ENCODE measurements at places on chromosomes 11 and 22.
A peak's percentile ranks its signal among the peaks of the same experiment; 100 is the strongest.

DNA sequence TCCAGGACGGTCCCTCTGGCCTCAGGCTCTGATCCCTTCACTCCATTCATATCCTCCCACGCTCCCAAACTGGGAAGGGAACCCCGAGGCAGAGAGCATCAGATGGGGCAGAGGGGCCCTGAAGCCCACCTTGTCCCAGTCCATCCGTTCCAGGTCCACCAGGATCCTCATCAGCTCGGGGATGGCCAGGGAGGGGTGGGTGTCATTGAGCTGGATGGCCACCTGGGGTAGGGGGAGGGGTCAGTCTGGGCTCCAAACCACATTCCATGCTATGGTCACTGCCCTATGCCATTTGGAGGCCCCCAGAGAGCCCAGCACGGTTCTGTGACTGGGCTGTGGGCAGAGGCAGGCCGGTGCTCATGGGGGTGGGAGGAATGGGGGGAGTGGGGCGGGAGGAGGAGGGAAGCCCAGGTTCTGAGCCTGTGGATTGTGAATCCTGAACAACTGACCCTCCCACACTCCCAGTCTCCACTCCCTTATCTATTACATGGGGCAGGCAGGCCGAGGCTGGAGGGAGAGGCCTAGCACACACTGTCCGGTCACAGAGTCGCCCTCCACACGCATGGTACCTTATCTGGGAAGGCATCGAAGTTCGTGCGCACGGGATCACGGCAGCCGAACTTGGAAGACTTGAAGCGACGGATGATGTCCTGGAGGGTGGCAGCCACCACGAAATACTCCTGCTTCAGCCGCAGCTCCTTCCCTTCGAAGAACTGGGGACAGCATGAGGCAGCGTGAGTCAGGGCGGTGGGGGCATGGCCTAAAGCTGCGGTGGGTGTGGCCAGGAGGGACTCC, 5.5 kb downstream of the PYGM start:
- no peaks in the 10 kb centered on the region for H3K36me3 ChIP-seq
- no peak overlapping the region for H3K4me3 ChIP-seq
- DNase-seq, result no peak
- H3K27ac ChIP-seq, result no peak overlapping the region
- H3K27me3 ChIP-seq, result no peaks in the 10 kb centered on the region

DNA sequence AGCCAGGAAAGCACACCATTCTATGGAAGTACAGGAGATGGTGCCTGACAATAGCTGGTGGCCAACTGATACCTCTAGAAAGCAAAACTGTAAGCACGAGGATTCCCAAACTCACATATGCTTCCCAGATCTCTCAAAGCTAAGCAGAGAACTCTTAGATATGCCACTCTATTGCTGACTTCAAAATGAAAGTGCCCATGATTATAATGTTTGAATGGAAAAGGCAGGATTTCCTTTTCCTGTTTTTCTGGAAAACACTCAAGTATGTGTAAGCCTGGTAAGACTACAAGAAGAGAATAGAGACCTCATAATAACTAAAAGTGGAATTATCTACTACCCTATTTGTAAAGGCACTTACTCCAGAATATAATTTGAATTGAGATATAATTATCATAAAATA, 2.6 kb upstream of the CARD18 start:
- H3K27ac ChIP-seq, result no peak overlapping the region
- no peaks in the 10 kb centered on the region for H3K4me1 ChIP-seq
- H3K4me3 ChIP-seq, result no peak overlapping the region
- DNase-seq, result no peak

DNA sequence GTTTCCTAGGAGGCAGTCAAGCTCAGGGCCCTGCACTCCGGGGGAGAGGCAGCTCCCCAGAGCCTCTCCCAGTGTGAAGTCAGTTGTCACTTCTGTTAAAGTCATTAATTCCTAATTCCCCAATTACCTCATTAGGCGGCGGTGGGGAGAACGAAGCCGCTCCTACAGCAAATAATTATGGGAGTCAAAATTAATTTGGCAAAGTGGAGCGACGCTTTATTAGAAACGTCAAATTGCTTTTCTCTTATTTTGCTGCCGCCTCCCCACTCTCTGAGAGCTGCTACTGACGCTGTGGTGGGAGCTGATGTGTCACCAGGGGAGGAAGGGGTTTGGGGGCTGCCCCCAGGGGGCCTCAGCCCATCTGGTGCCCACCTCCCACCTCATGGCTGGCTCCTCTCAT, 41.6 kb downstream of the SLC22A12 start:
- no peak overlapping the region for H3K27ac ChIP-seq
- H3K36me3 ChIP-seq, result no peaks in the 10 kb centered on the region
- H3K4me3 ChIP-seq, result no peak overlapping the region
- H3K27me3 ChIP-seq, result peaks cover 15% of the 10 kb centered on the region
- H3K4me1 ChIP-seq, result no peaks in the 10 kb centered on the region

- no peaks in the 10 kb centered on the region for H3K4me1 ChIP-seq
- no peak within 1 kb of the TSS for H3K4me3 ChIP-seq
- peak; percentile 17 for DNase-seq
- H3K36me3 ChIP-seq, result no peaks in the 10 kb centered on the region
Measured at GRCh38 chr11:58575377-58576020, at the start of gene LPXN. LPXN (minus strand) TSS chr11:58575856; CDS start chr11:58575772, 84 bp downstream.

DNA sequence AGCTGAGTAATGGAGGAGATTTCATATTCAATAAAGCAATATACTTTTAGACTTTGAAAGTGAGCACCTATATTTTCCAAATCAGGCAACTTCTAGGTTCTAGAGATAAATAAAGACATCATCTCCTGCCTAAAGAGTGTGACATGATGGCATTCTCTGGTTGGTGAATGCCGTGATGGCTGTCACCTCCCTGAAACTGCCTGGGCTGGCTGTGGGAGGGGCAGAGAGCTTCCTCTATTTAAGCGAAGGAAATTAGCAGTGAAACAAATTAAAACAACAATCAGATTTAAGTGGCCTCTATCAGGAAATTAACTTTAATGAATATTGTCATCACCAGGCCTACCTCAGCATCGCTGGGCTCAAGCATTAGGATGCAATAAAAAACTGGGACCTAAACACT, 113.9 kb downstream of the ARL14EP start:
- H3K27me3 ChIP-seq, result no peaks in the 10 kb centered on the region
- no peak for DNase-seq
- H3K36me3 ChIP-seq, result no peaks in the 10 kb centered on the region
- H3K27ac ChIP-seq, result no peak overlapping the region
- no peaks in the 10 kb centered on the region for H3K4me1 ChIP-seq

DNA sequence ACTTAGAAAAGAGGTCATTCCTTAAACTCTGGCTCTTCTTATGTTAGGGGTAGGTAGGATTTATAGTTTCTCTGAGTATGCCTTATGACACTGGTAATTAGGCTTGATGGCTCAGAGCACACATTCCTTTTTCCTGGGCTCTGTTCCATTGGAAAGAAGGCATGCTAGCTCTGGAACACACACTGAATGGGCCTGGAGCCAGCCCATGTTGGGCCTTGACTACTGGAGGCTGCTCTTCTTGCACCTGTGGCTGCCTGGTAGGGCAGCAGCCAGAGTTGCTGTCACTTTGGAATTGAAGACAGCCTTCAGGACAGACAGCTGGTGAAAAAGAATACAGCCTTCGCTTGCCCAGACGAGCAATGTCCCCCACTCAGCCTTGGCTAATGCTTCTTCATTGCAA, 18.2 kb downstream of the MCAM start:
- H3K27ac ChIP-seq, result no peak overlapping the region
- H3K27me3 ChIP-seq, result no peaks in the 10 kb centered on the region
- peaks cover 44% of the 10 kb centered on the region for H3K36me3 ChIP-seq
- no peaks in the 10 kb centered on the region for H3K4me1 ChIP-seq
- H3K4me3 ChIP-seq, result no peak overlapping the region

DNA sequence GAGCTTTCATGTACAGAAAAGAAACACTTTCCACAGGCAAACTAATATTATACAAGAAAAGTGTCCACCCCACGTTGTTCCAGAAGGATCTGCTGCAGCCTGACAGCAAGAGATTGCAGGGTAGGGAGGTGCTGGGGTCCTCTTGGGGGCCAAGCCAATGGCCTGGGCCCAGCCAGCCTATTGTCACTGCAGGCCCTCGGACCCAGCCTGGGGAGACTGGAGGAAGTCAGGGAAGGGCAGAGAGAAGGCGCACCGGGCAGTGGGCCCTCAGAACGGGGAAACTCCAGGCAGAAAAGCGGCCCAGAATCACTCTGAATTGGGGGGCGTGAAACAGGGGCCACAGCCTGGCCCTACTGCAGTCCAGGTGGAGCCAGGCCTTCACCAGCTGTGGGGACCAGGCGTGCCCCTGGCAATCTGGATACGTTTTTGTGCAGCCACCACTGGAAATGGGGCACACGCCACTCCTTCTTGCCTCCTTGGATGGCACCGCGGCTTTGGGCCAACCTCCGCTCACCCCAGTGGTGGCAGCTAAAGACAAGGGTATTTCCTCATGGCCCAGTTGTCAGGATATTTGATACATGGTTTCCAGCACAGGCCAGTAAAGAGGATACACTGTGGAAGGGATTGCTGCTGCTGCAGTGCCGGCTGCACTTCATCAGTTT, 3.9 kb upstream of the NAP1L4 start:
- H3K27ac ChIP-seq, result no peak overlapping the region
- H3K36me3 ChIP-seq, result peaks cover 15% of the 10 kb centered on the region
- DNase-seq, result no peak
- no peaks in the 10 kb centered on the region for H3K27me3 ChIP-seq
- H3K4me1 ChIP-seq, result peaks cover 3% of the 10 kb centered on the region
- H3K4me3 ChIP-seq, result no peak overlapping the region

- no peak overlapping the region for H3K27ac ChIP-seq
- H3K4me3 ChIP-seq, result no peak overlapping the region
- no peaks in the 10 kb centered on the region for H3K27me3 ChIP-seq
- H3K36me3 ChIP-seq, result peaks cover 34% of the 10 kb centered on the region
Measured at GRCh38 chr11:3359092-3359824, 19.7 kb downstream of the ZNF195 start.

GRCh38 chr11:83302151-83302550, 16.0 kb upstream of the CCDC90B start:
- no peaks in the 10 kb centered on the region for H3K36me3 ChIP-seq
- H3K27ac ChIP-seq, result no peak overlapping the region
- no peaks in the 10 kb centered on the region for H3K27me3 ChIP-seq
- no peak for DNase-seq
- H3K4me1 ChIP-seq, result no peaks in the 10 kb centered on the region

- no peak overlapping the region for H3K4me3 ChIP-seq
- DNase-seq, result no peak
- H3K36me3 ChIP-seq, result no peaks in the 10 kb centered on the region
- no peak overlapping the region for H3K27ac ChIP-seq
- no peaks in the 10 kb centered on the region for H3K4me1 ChIP-seq
Measured at GRCh38 chr11:2092464-2092910, 46.7 kb downstream of the IGF2 start.

- no peak overlapping the region for H3K4me3 ChIP-seq
- no peak overlapping the region for H3K27ac ChIP-seq
- H3K36me3 ChIP-seq, result no peaks in the 10 kb centered on the region
- H3K4me1 ChIP-seq, result no peaks in the 10 kb centered on the region
Measured at GRCh38 chr11:35013514-35014233, 97.3 kb downstream of the PDHX start.

DNA sequence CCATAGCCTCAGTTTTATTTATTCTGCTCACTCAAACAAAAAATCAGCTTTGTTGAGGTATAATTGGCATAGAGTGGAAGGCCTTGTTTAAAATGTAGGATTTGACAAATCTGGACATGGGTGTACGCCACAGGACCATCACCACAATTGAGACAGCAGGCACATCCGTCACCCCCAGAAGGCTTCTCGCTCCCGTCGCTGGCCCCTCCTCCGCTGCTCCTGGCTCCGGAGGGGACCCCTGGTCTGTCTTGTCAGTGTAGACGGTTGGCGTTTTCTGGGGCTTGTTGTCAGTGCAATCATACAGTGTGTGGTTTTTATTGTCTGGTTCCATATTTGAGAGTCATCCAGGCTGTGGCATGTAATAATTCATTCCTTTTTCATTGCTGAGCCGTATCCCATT, 97.6 kb downstream of the KCNQ1 start:
- H3K4me1 ChIP-seq, result no peaks in the 10 kb centered on the region
- no peak overlapping the region for H3K4me3 ChIP-seq
- H3K27ac ChIP-seq, result no peak overlapping the region
- DNase-seq, result no peak

DNA sequence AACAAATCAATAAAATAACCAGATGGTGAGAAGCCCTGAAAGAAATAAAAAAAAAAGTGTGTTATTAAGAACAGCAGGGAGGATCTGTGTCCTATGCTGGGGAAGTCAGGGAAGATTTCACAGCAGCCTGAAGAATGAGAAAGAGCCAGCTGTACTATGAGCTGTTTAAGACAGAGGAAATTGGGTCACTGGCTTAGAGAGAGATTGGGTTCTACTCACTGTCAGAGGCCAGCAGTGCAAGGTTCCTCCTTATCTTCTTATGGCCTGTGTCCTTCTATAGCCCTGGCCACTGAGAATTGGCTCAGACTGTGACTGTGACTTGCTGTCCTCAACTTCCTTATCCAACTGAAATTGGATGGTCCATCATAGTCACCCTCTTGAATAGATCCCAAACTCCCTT, 54.8 kb upstream of the FDX1 start:
- no peak overlapping the region for H3K4me3 ChIP-seq
- H3K27ac ChIP-seq, result no peak overlapping the region
- no peaks in the 10 kb centered on the region for H3K36me3 ChIP-seq
- H3K27me3 ChIP-seq, result no peaks in the 10 kb centered on the region
- peaks cover 9% of the 10 kb centered on the region for H3K4me1 ChIP-seq

DNA sequence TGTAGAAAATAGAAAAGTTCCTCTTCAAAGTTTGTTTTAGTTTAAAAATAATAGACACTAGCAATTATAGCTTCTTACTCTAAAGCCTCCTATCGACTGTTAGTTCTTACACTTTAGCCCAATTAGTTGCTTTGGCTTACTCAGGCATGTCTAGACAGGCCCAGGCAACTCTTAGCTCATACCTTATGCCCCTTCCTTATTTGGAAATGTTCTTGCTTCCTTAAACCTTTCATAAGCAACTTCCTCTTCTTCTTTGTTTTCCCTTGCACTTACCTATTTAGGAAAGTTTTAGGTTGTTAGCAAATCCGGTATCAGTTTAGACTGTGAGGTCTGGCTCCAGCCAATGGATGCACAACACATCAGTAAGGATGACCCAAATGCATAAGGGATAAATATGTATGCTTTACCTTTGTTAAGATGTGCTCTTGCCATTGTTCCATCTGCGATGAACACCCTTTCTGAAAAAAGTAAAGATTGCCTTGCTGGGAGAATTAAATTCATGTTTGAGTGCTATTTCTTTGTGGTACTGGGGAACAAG, 1277.5 kb upstream of the CNTN5 start:
- H3K4me1 ChIP-seq, result no peaks in the 10 kb centered on the region
- no peak overlapping the region for H3K4me3 ChIP-seq
- peaks cover 2% of the 10 kb centered on the region for H3K36me3 ChIP-seq
- H3K27me3 ChIP-seq, result no peaks in the 10 kb centered on the region

GRCh38 chr11:61724437-61724836, 28.0 kb upstream of the MYRF start:
- peaks cover 2% of the 10 kb centered on the region for H3K4me1 ChIP-seq
- H3K36me3 ChIP-seq, result no peaks in the 10 kb centered on the region
- no peaks in the 10 kb centered on the region for H3K27me3 ChIP-seq
- no peak overlapping the region for H3K4me3 ChIP-seq
- H3K27ac ChIP-seq, result no peak overlapping the region

GRCh38 chr11:832529-833113, at the start of gene CD151:
CD151 (plus strand) TSS chr11:832952; CDS start chr11:836070, 3,118 bp downstream.
- H3K36me3 ChIP-seq, result peaks cover 20% of the 10 kb centered on the region
- H3K27me3 ChIP-seq, result peaks cover 27% of the 10 kb centered on the region
- peaks cover 48% of the 10 kb centered on the region for H3K4me1 ChIP-seq
- H3K4me3 ChIP-seq, result peak within 1 kb of the TSS; percentile 80
- peak within 1 kb of the TSS; percentile 52 for H3K27ac ChIP-seq
- DNase-seq, result peak; percentile 61

Measured in trophoblast cell (in vitro differentiated cells and primary cell).